ENCODE measurements at places on chromosomes 7 and 10.

GRCh38 chr10:67612176-67612575, 83.8 kb downstream of the CTNNA3 start:
- DNase-seq, result no peak

DNA sequence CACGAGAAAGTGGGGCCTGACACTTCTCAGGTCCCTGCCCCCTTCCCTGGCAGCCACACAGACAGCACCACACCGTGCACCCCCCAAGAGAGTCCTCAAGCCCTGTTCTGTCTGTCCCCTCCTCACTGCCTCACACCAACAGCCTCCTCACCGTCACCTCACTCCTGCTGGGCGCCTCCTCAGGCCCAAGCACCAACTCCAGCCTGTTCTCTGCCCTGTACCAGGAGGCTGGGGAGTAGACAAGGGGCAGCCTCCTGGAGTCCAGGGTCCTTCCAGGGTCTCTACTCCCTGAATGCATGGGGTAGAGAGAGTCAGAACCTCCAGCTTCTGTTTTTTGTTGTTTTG, 26.9 kb upstream of the ELN start:
- no peak for DNase-seq

GRCh38 chr7:70595370-70595754, 536.6 kb upstream of the GALNT17 start:
- DNase-seq, result no peak

DNA sequence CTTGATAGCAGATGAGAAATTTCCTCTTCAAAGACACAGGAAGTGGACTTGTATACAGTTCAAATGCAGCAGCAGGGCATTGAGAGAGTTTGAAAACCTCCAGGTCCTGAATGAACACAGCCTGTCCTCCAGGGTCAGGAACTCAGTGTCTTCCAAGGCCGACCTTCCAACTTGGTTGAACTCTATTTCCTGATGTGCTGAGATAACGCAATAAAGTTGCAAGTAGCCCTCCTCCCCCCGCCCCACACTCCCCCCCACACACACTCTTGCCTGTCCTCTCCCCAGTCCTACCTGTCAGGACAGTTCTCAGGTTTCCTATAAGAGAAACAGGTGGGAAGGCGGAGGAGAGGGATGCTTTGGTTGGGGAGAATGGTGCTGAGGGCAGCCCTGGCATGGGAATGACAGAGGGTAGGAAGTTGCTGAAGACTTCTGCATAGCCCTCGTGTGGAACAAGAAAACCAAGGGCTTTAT, 90.0 kb downstream of the CCDC71L start:
- DNase-seq, result no peak
